GM10248 (cell line): ENCODE measurements at places on chromosomes 3 and 15.

GRCh38 chr3:132239587-132239986 is 77.6 kb upstream of the ACP3 start:
- no peak for DNase-seq

GRCh38 chr15:49424954-49425353 is 1.9 kb downstream of the FGF7 start:
- no peak for DNase-seq

DNA sequence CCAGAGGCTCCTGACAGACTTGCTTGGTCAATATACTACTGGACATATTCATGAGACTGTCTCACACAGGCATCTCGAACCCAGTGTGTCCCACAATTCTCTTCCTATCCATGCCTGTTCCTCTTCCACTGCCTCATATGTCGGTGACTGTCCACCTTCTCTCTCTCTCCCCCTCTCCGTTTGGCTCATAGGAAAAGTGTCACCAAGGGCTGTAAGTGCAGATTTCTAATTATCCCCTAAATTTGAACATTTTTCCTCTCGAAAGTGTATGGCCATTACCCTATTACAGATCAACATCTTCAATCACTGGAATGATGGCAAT is 22.5 kb upstream of the MUC20 start:
- DNase-seq, result no peak

DNA sequence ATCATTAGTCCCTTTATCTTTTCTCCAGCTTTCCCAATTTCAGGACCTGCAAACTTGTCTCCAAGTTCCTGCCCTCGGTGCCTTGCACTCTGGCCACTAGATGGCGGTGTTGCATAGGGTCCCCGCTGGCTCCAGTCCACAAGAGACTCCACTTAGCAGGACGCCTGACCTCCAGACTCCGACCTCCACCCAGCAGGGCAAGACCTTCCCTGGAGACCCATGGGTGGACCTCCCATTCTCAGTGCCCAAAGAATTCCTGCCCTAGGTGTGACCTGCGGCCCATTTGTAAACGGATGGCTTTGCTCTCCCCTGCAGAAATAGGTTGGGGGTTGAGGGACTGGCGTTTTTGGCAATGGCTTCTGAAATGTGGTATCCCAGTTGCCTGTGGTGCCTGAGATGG is 82.6 kb downstream of the LSM3 start:
- DNase-seq, result peak; percentile 85

GRCh38 chr15:84715441-84716035 is 401 bp downstream of the SEC11A start:
- DNase-seq, result no peak

DNA sequence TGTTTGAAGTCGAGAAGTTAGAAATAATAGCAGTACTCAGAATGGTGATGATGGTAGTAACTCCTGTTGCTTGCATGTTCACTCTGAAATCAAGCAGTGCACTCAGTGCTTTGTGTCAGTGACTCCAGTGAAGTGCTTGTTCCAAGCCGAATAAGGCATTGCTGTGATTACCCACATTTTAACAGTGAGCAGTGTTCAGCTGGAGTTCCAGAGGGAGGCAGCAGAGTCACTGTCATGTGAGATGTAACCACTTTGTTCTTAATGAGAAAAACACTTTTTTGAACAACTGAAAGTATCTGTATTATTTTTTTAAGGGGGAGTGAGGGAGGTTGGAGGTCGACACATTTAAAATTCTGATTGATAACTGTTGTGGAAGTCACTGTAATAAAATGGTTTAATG is 3.7 kb downstream of the MDFIC2 start:
- DNase-seq, result no peak

GRCh38 chr15:35603856-35604255 is 57.9 kb upstream of the DPH6 start:
- DNase-seq, result no peak

DNA sequence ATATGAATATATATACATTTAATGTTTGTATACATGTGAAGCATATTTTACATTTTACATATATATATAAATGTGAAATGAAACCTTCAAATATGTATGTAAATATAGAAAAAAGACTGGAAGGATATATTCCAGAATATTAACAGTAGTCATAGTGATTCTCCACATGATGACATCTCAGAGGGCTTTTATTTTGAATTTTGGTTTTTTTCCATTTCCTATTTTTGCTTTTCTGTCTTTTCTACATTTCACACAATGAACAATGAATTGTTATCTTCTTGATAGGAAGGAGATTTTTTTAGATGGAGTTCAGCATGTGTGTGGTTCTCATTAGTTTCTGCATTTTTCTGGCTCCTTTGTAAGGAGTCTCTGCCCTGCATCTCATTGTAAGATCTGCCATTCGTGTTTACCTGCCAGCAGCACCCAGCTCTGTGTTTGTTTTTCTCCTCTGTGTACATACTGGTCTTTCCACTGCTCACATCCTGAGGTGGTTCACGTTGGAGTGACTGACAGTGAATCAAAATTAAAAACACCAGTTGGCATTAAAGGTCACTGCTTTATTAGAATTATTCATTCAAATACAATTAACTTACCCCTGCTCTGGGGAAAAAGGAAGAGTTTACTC is 425.3 kb upstream of the MDFIC2 start:
- DNase-seq, result no peak

DNA sequence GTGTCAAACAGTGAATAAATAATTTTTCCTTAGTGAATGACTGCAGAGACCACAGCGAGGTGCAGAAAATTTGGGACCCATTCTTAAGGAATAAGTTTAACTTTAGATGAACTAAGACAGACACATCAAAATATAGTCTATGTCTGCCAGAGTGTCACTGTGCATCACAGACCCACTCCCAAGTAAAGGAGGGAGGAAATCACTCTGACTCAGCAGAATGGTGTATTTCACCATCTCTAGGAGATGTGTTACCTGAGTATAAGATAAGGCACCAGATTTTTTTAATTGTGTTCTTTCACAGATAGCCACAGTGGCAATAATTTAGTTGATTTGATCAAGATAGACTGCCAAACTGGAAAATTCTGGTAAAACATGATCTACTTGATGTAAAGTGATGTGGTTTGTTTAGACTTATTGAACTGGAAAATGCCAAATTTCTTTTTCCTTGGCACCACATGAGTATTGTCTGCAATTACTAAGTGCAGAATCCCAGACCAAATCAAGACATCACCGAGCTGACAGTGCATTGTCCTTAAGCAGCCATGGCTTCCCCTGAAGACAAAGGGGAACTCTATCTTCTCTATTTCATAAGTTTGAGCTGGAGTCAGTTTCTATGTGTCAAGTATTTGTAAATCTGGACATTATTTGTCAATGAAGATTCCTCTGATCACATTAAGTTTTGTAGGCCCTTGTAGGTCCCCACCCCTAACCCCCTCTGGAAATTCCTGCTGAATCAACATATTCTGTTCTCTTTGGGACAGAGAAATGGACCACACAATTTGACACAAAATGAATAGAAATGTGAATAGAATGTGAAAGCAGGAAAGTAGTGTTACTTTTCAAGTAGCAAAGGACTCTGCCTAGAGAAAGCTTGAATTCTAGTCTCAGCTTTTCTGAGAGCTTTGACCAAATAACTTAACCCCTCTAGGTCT is 47.6 kb downstream of the TIPARP start:
- DNase-seq, result no peak

DNA sequence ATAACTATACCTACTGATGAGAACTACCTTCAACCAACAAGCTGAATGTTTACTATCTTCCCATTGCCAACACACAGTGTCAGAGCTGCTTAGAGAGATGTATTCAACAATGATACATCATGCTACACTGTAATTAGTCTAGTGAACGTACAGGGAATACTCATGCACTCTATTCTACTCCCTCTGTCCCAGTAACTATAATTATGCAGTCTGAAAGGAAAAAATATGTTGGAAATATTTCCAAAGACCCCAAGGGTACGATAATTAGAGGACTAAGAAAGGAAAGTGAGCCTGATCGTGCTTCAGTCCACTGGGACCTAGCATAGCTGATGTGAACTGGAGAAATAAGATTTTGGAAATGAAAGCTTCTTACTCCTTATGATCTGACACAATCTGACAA is 36.9 kb upstream of the FSIP1 start:
- no peak for DNase-seq

- peak; percentile 36 for DNase-seq
Measured at GRCh38 chr3:15404767-15405166, 22.6 kb downstream of the METTL6 start.

DNA sequence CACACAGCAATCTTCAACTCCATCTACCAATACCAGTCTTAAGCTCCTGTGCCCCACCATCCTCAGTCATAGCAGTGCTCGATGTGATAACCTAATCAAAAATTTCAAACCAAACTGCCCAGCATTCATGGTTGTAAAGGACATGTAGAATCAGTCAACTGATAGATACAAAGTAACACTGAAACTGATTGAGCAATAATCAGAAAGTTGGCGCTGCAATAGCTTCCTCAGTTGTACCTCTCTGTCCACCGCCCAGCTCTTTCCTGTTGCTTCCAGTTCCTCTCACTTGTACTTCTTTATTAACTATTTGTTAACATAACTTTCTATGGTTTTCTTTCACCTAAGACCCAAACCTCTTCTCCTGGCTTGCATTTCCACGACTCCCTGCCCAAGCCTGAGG is 745.7 kb downstream of the PDCD6IP start:
- DNase-seq, result no peak

GRCh38 chr3:178546079-178546478 is 9.8 kb downstream of the KCNMB2 start:
- peak; percentile 26 for DNase-seq

DNA sequence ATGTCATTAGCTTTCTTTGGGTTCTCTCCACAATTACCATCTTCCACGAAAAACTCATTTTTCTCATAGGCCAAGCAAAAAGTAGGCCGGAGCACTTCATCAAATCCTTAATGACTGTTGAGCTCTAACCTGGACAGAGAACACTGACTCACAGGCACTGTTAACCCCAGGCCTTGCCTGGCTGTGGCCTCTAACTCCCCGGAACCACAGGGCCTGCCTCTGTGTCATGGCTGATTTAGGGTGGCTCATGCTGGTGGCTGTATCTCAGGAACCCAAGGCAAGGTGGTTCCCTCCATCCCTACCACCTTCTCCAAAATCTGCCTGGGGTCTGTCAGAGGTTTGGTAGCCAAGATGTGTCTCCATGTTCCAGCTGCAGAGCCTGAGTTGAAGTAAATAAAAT is 3.6 kb downstream of the CRTAP start:
- DNase-seq, result no peak

DNA sequence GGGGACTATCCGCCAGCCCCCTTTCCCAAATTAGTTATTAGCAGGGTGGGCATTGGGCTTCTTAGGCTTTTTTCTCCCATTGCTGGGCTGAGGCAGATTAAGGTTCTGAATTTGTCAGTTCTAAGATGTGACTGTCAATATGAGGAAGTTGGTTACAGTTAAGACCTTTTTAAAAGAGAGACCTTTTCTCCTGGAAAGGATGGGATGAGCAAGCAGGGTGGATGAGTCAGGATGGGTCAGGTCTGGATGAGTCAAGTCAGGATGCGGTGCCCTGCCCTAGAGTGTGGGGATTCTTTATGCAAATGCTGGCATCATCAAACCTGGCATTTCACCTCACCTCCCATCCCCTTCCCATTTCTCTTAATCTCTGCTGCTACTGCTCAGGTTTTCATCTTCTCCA is 1.9 kb downstream of the AEN start:
- no peak for DNase-seq

DNA sequence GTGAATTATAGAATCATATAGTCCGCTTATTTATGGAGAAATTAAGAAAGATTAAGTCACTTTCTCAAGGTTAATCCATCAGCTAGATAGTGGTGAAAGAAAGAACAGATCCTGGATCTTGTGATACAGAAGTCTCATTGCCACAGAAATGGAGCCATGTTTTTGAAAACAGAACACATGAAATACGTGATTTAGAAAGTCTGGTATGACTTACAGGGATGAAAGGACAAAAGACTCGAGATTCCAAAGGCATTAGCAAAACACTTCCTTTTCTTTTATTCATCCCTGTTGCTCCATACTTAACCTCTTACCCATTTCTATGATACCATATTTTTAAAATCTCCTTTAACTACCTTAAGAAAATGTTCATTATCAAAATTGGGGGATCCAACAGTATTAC is 40.0 kb upstream of the TEX9 start:
- DNase-seq, result no peak

GRCh38 chr3:90095811-90096210 is 988.4 kb downstream of the EPHA3 start:
- DNase-seq, result no peak

DNA sequence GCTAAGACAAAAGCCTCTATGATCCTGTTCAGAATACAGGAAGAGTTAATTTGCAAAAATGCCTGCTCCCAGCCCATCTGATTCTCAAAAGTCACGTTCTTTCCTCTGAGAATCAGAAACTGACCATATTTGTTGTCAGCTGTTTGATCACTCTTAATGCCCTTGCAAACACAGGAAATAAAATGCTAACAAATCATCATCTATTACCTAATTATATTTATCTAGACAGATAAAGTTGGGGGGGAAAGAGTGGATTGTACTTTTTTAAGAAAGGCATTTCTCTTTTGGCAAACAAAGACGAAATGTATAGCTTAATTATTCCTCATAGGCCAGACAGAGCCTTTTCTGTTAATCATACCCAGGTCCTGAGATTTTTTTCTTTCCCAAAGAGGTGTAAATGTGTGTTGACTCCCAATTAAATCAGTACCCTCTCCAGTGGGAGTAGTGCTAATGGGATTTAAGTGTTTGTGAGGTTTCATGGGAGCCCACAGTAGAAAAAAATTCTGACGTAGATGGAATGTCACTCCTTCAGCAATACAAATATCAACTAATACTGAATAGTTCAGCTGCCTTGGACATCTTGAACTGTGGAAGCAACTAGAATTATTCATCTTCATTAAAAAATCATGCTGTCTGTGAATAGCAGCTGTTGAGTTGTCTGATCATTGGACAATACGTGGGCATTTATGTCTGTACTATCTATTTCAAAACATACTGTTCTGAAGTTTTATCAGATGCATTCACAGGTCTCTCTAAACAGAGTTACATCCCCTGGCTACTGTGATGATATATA is 22.5 kb upstream of the BNIP2 start:
- no peak for DNase-seq

DNA sequence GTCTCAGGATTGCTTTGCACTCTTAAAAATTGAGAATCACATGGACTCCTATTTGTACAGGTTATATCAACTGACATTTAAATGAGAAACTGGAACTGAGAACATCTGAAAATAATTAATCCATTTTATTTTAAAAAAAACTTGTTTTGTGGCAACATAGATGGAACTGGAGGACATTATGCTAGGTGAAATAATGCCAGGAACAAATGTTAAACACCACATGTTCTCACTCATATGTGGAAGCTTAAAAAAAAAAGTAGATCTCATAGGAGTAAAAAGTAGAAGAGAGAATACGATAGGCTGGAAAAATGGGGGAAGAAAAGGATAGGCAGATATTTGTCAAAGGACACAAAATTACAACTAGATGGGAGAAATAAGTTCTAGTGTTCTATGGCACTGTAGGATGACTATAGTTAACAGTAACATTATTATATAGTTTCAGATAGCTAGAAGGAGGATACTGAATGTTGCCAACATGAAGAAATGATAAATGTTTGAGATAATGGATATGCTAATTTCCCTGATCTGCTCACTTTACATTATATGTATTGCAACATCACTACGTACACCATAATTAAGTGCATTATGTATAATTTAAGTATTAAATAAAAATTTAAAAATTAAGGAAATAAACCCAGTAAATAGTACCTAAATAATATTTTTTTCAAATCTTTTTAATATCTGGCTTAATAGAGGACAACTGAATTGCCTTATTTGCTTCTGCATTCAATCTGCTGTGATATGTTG is 100.5 kb upstream of the TSPAN3 start:
- DNase-seq, result no peak
